NCI-H2107 (cell line): ENCODE measurements at places on chromosomes 11 and 22.

GRCh38 chr11:132862137-132862536 lies 670.2 kb downstream of the OPCML start:
- DNase-seq, result no peak

DNA sequence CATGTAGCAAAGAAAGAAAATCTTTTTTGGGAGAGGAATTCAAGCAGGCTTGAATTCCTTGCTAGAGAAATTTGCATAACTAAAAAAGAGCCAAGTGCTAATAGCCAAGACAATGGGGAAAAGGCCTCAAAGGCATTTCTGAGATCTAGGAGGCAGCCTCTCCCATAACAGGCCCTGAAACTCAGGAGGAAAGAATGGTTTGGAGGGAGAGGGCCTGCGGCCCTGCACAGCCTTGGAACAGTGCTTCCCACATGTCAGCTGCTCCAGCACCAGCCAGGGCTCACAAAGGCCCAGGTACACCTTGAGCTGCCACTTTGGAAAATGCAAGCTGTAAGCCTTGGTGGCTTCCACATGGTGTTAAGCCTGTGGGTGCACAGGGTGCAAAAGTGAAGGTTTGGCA lies 55.5 kb upstream of the TSPAN18 start:
- DNase-seq, result no peak

- DNase-seq, result no peak
These were observed 90.9 kb downstream of the LDLRAD3 start for GRCh38 chr11:36034551-36035331.

DNA sequence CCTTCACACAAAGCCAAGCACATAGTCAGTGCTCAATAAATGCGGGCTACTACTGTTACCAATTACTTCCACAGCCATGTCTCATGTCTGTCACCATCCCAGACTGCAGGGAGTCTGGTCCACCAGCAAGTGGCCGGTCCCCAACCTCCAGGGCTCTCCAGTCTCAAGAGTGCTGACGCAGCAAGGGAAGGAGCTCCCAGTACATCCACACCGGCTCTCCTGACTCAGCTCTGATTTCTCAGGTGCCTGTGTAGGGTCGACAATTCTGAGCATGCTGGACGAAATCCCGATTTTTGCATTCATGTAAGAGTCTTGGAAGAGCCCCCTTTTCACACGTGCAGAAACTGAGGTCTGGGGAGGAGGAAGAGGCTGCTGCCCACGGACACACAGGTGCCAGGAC lies 10.3 kb upstream of the NEFH start:
- no peak for DNase-seq

DNA sequence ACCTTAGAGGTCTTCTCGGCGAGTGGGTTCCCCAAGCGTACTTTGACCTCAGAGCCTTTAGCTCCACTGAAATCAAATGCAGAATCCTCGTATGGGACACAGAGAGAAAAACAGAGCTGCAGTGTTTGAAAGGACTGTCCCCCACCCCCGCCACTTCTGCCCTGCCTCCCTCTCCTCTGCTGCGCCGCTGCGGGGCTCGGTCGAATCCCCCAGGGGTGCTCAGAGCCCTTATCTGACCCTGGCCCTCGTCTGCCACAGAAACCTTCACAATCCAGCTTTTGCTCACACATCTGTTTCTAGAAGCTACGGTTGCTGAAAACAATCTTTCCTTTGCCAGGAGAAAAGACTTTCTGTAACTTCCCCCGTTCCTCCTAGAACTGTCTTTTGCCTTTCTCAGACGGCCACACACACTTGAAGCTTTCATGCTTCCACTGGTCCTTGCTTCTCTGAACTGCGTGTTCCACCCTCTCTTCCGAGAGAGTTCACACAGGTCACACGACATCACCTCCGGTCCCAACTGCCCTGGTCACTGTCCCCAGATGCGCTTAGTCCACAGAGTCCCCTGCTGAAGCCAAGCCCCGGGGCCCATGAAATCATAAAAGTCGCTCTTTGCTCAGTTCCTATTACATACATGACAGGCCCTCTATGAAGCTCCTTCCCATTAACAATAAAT lies 3.7 kb downstream of the SMIM35 start:
- DNase-seq, result no peak

DNA sequence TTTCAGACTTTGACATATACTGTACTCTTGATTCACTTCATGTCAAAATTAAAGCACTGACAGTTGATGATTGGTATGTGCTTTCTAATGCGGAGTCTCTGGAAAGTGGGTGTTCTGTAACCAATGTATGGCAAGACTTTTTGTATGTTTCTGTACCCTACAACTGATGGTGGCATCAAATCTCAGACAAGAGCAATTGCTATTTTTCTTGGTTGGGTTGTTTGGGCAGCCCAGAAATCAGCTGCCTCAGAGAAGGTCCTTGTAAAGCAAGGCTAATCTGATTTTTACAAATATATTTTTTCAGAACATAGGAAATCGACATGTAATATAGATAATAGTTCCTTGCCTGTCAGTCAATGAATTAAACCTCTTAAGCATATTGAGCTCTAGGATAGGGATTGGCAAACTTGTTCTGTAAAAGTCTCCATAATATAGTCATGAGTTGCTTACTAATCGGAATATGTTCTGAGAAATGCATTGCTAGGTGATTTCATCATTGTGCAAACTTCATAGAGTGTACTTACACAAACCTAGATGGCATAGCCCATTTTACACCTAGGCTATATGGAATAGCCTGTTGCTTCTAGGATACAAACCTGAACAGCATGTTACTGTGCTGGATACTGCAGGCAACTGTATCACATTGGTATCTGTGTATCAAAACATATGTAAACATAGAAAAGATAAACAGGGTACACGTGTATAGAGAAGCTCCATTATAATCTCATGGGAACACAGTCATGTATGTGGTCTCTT lies 10.2 kb upstream of the OOSP4A start:
- DNase-seq, result no peak

DNA sequence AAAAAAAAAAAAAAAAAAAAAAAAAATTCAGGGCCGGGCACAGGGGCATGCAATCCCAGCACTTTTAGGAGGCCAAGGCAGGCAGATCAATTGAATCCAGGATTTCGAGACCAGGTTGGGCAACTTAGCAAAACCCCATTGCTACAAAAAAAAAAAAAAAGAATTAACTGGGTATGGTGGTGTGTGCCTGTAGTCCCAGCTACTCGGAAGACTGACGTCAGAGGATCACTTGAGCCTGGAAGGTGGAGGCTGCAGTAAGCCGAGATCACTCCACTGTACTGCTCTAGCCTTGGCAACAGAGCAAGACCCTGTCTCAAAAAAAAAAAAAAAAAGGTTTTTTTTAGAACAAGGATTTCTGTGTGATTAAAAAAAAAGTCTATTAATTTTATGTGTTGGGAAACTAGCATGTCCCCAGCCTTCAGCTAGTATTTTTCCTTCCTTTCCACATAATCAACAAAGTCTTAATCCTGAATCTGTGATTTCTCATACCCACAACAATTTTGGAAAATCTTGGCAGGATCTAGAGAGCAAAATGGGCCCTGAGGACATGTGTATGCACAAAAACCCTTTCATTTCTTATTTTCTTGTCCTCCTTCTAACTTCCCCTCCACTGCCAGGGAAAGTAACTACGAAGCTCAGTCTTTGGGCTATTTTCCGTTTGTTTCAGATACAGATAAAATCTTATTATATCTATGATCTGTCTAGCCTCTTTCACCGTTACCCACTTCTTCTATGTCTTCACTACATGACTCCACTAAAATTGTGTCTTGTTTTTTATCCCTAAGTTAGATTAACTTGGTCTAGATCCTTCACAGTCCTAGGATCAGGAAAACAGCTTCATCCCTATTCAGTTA lies 5.7 kb upstream of the AMBRA1 start:
- no peak for DNase-seq

- DNase-seq, result no peak
These were observed 24.5 kb upstream of the DKK3 start for GRCh38 chr11:12032968-12033367.

DNA sequence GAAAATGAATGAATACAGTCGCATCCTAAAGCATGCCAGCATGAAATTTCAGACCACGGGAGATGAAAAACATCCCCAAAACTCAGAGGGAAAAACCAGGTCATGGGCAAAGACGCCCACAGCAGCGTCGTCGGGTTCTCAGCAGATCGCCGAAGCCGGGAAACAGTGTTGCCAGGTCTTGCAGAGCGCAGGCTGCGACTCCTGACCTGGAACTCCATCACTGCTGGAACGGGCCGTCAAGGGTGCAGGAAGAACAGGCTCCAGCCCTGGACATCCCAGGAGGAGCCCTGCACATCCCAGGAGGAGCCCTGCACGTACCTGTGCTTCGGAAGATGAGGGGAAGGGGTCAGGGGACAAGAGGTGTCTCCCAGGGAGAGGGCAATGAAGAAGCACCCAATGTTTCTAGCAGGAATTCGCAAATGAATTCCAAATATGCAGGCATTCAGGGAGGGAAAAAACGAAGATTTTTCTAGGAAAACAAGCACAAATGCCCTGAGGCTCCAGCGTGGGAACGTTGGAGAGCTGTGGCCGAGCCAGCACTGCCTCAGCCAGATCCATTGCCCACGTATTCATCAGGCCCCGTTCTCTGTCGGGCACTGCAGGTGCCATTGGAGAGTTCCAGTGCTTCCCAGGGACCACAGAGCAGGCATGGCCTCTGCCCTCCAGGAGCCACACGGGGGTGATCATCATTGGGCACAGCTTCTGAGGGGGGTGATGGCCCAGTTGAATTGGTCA lies 1110.4 kb downstream of the BRD1 start:
- no peak for DNase-seq

- DNase-seq, result no peak
These were observed 18.5 kb downstream of the MYH9 start for GRCh38 chr22:36369004-36369921.

GRCh38 chr22:50173311-50173982 lies 2.9 kb downstream of the PANX2 start:
- DNase-seq, result no peak

GRCh38 chr11:287821-288477 lies 977 bp upstream of the PGGHG start:
- DNase-seq, result no peak
